NCI-H510A treated with DMSO at 0.1 percent for 48 hours (cell line): ENCODE measurements at places on chromosomes 12 and 14.
A peak's percentile ranks its signal among the peaks of the same experiment; 100 is the strongest.

GRCh38 chr14:68606644-68607043 lies 186.2 kb downstream of the ZFP36L1 start:
- DNase-seq: no peak

- no peak for DNase-seq
Observed at GRCh38 chr12:2151391-2151790, 98.6 kb downstream of the CACNA1C start.

- DNase-seq: no peak
Observed at GRCh38 chr14:72616294-72616693, 277.6 kb downstream of the DPF3 start.

DNA sequence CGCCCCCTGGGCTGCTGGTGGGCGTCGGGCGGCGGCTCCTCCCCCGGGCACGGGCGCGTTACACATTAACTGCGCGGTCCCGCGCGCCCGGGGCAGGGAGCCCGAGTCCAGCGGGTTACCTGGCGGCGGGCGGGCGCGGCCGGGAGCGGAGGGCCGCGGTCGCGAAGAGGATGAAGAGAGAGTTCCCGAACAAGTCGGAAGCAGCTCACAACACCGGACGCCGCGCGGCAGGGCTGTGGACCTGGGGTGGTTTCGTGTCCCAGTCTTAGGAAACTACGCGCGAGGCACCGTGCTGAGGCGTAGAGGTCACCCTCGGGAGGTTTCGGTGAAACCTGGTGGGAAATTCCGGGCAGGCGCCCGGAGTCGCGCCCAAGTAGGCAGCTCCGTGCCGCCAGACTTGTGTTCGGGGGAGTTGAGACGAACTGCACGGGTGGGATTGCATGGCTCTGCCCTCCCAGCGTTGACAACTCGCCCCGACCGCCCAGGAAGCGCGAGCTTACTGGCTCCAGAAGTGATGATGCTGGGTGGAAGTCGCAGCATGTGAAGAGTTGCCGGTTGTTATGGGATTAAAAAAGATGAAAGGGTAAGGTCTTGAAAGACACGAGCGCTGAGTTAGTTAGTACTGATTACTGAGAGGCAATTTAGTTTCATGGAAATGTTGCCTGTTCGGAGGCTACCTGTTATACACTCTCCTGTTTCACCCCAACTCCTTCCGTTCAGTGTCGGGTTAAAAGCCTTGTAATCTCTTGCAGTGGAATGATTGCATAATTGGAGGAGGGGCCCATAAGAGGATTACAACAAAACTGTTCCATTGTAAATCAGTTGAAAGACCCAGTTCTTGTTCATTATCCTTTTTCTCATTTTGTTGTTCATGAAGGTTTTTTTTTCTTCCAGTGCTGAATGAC lies 879 bp downstream of the RAB3IP start:
- DNase-seq: peak; percentile 71

- no peak for DNase-seq
Observed at GRCh38 chr12:47601071-47601470, 104.8 kb downstream of the RPAP3 start.

GRCh38 chr12:15049461-15050153 lies 76.8 kb downstream of the PDE6H start:
- no peak for DNase-seq

DNA sequence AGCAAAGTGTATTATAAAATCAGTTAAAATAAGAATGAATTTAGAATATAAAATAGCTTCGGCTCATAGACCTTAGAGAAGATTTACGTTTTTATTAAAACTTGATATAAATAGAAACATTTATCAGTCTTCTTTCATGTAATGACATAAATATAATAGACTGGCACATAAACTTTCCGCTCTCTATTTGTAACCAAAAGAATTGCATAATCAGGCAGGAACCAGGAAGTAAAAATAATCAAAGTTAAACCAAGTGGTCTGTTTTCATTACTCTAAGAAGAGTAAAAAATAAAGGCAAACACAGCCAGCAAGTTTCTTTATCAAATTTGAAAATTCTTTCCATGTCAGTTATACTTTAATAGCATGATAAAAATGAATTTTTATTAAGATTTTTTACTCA lies 46.3 kb upstream of the ATP2A2 start:
- DNase-seq: no peak

DNA sequence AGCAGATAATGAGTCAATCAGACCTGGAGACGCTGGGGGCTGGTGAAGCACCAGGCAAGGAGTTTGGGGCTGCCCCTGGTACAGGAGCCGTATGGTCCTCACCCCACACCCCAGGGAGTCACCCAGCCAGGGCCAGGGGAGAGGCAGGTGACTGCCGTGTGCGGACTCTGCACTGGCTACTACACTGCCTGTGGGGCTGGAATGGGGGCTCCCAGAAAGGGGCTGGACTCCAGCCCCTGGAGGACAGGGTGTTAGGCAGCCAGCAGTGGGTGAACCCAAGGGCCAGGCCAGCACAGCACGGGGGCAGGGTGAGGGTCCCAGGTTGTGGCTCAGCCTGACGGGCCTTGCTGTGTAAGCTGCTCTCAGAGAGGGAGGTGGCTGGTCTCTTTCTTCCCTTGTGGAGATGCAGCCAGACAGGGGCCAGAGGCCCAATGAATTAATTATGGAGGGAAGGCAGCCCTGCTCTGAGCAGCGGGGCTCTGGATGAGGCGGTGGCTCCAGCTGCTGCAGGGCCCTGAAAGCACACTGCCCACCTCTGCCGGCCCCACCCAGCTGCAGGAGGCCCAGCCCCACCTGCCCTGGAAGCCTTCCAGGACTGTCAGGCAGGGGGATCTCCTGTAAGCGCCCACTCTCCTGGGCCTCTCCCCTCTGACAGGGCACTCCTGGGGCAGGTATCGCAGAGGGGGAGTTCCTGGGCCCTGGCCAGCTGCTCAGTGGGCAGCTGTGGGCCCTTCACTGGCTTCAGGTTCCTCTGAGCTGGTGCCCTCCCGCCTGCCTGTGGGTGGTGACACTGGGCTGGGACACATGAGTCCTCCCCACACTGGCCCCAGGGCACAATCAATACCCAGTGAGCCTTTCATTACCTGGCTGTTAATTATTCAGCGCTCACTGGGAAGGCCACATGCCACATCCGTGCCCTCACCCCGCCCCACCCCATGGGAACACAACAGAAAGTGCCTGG lies 142.5 kb upstream of the C14orf180 start:
- DNase-seq: peak; percentile 35

DNA sequence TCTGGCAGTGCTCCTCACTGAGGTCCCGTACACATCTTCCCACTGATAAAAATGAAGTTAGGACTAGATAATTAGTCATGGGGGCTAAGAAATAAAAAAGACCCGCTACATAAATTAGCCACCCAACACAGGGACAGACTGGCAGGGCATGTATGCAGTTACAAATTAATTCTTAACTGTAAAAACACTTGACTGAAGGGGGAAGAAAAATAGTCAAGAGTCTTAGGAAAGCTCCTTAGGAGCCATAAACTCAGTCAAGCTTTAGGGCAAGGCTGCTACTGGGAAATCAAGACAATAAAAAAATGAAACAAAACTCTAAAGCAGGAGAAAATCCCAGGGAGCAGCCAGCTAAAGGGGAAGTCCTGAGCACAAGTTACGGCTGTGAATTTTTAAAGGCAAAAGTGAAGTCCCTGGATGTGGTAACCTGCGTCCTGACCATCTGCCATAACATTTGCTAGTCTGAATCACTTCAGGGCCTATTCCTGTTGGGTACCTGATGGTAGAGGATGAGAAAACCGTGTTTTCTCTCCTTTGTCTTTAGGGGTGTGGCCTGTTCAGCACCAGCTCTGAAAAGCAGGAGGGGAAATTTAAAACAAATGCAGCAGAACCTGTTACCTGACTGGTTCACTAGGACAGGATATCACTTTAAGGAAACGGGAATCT lies 7.5 kb upstream of the NPFF start:
- no peak for DNase-seq

DNA sequence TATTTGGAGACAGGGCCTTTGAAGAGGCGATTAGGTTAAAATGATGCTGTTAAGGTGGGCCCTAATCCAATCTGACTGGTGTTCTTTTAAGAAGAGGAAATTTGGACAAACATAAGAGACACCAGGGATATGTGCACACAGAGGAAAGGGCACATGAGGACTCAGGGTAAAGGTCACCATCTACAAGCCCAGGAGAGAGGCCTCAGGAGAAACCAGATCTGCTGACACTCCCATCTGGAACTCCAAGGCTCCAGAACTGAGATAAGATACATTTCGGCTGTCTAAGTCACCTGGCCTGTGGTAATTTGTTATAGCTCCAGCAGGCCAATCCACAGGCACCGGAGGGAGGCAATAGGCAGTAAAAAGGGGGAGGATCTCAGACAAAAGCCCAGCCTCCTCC lies 48.6 kb downstream of the KICS2 start:
- no peak for DNase-seq

GRCh38 chr12:90152897-90153624 lies 444.4 kb upstream of the ATP2B1 start:
- DNase-seq: no peak

DNA sequence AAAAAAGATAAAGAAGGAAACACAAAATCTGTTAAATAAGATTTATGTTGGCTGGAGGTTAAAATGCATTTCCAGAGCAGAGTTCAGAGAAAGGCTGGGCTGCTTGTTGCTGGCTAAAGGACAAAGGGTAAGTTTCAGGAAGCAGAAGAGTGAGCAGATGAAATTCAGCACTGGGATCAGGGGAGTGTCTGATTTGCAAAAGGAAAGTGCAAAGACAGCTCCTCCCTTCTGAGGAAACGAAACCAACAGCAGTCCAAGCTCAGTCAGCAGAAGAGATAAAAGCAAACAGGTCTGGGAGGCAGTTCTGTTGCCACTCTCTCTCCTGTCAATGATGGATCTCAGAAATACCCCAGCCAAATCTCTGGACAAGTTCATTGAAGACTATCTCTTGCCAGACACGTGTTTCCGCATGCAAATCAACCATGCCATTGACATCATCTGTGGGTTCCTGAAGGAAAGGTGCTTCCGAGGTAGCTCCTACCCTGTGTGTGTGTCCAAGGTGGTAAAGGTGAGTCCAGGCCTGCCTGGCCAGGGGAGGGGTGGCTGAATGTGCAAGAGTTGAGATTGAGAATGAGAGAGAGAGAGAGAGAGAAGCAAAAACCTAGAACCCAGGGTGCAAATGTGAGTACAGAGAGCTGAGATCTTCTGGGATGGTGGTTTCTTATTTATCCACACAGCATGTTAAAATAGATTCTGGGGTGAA lies at the start of gene OAS1:
Gene OAS1 (plus strand): TSS at position 251 of the 703 bp plus-strand sequence. CDS start 78 bp downstream, at position 329.
- peak; percentile 87 for DNase-seq

- DNase-seq: no peak
Observed at GRCh38 chr14:98908050-98908449, 363.9 kb downstream of the BCL11B start.

DNA sequence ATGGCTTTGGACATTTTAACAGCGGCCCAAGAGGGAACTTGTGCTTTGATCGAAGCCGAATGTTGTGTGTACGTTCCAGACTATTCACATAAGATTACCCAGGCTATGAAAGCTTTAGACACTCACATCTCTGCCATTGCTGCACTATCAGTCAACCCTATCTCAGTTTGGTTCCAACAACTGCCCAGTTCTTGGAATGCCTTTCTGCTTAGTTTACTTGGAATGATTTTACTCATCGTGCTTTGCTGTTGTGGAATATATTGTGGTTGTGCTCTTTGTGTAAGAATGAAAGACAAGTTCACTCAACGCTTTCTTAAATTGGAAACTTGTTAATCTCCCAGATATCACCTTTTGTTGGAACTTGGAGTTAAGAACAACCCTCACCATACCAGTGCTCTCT lies 498.2 kb downstream of the GLT1D1 start:
- DNase-seq: no peak

DNA sequence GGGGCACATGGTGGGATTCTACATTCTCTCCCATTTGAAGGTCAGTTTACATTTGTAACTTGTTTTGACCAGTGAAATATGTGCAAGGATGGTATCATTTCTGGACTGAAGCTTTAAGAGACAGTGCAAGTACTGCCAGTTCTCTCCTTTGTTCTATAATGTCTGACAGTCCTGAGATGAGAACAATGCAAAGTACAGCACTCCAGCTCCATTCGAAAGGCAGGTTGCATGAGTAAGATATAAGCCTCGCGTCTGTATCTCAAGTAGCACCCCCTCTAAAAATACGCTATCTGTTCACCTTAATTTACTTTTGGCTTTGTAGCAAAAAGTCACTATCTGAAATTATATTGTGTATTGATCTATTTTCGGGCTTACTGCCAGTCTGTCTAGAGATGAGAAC lies 1122.2 kb upstream of the TMEM132C start:
- DNase-seq: no peak

GRCh38 chr14:30710876-30711275 lies 88.8 kb downstream of the SCFD1 start:
- DNase-seq: no peak

DNA sequence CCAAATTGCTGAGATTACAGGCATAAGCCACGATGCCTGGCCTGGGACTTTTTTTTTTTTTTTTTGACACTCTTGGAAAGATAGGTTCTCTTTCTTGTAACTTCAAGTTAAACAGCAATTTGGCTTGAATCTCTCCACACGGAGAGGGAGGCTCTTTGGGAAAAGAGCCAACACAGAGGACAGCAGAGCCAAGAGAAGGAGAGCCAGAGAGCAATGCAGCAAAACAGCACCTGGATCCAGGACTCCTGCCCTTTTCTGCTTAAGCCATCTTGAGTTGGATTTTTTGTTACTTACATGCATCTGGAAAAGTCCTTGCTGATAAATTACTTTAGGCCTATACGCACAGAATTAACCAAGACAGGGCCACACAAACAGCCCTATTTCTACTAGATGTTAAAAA lies 176.8 kb downstream of the APAF1 start:
- DNase-seq: no peak

- no peak for DNase-seq
Observed at GRCh38 chr12:43282106-43282505, 269.9 kb downstream of the ADAMTS20 start.

GRCh38 chr14:60964904-60965303 lies 16.0 kb downstream of the TRMT5 start:
- DNase-seq: peak; percentile 34
